ENCODE measurements at places on chromosomes 2 and 18.

DNA sequence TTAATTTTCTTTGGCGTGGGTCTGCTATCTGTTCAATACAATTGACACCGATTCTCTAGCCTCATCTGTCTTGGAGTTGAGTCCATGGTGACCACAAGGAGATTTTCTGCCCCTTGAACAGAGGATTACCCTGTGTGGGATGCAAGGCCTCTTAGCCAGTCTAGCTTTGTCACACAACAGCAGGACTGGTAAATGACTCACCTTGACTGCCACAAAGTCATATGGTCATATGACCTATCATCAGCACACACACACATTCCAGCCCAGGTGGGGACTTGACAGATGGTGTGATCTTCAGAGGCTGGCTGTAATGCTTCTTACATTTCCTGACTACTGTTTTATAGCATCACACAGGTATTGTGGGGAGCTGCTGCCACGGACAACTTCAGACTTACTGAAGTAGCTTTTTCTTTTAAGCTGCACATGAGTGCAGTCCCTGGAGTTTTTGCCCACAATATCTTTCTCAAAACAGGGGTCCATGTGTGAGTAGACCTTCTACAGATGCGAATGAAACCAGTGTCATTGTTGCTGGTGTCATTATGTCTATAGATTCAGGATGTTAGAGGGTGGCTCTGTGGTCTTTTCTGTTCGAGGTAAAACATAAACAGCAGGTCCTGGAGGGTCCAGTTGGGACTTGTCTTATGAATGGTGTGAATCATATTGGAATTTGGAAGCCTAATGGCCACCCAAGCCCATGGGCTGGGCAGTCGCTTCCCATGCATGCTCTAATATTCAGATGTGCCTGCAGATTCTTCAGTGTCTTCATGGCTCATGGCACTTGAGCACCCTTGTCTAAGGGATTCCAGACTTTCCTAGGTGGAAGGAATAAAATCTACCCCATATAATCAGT is 18.6 kb upstream of the ACOXL start:
- DNase-seq, result no peak

GRCh38 chr18:44679914-44680272 is 795 bp upstream of the SETBP1 start:
- DNase-seq, result no peak

DNA sequence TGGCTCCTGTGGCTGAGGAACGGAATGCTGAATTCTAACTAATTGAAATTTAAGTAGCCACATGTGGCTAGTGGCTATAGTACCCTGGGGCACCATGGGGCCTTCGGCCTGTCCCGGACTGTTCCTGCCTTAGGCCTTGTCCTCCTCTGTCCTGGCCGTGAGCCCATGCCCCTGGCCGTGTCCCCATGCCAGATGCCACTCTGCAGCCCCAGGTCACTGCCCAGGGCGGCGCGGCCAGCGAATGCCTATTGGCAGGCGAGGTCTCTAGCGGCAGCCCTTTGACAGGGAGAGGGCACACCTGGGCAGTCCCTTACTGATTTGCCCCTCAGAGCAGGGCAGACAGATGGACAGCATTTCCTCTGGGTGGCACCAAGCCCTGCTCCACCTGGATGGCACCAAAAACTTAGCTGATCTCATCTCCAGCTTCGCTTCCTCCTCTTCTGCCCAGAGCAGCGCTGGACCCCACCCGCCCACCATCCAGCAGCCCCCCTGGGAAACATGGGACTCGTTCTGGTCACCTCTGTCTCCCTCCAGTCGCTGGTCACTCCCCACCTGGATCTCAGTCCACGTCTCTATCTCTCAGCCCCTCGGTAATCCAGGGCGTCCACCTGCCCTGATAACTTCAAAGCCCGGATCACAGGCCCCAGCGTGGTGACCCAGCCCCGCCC is 1.1 kb upstream of the DGKD start:
- no peak for DNase-seq

DNA sequence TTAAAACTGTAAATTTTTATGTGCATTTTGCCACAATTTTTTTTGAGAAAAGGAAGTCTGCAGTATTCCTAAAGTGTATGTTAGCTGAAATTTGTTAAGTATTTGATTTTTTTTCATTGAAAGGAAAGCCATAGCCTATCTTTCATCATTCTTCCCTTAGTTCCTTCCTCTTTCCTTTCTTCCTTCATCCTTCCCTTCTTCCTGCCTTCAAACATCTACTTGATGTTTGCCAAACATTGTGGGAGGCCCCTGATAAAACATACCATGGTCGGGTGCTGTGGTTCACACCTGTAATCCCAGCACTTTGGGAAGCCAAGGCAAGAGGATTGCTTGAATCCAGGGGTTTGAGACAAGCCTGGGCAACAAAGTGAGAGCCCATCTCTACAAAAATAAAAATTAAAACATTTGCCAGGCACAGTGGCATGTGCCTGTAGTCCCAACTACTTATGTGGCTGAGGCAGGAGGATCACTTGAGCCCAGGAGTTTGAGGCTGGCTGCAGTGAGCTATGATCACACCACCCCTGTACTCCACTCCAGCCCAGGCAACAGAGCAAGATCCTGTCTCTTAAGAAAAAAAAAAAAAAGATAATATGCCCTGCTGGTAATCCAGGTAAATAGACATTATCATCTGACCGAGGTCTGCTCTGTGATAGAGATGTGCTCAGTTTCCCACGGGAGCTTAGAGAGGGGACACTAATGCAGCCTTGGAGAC is 278.4 kb upstream of the STON1 start:
- DNase-seq, result no peak

- no peak for DNase-seq
Measured at GRCh38 chr18:615092-615521, 18.3 kb downstream of the CLUL1 start.

- no peak for DNase-seq
Measured at GRCh38 chr2:10079266-10079869, 843 bp downstream of the CYS1 start.

GRCh38 chr2:173175222-173175621 is 99.6 kb downstream of the MAP3K20 start:
- DNase-seq, result no peak

DNA sequence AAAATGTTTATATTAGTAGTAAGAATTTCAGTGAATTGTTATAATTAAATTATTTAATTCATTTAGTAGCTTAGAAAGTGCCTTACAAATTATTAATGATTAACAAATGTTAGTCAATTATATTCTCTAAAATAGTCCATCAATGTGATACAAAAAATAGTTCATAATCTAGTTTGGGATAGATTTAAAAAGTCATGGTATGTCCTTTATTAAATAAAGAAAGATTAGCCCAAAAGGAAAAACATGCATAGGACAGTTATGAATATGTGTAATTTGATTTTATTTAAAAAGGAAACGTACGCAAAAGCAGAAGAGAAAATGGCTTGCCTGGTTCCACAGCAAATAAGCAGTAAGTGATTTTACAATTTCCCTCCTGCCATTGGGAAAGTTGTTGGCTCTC is 768.5 kb downstream of the TRIB2 start:
- DNase-seq, result no peak

Measured in hematopoietic multipotent progenitor cell treated with erythropoietin and hydrocortisone succinate and interleukin-3 and kit ligand, for 17 days (in vitro differentiated cells).